ENCODE measurements at places on chromosomes 12 and 14. TPM values are rescaled to one million over a fixed set of nuclear protein-coding genes. Genes with fewer than 3 reads are reported as not detected.

GRCh38 chr14:63770187-63770807 is 42.4 kb upstream of the SGPP1 start:
- no peak for DNase-seq

PPP1R3E gene
- 8.0 TPM for total RNA-seq

REM2 gene
- total RNA-seq, result 0.39 TPM

GRCh38 chr14:39266525-39266870 is 32.8 kb downstream of the MIA2 start:
- no peak for DNase-seq
